ENCODE measurements at places on chromosomes 6 and 20.
A peak's percentile ranks its signal among the peaks of the same experiment; 100 is the strongest.

DNA sequence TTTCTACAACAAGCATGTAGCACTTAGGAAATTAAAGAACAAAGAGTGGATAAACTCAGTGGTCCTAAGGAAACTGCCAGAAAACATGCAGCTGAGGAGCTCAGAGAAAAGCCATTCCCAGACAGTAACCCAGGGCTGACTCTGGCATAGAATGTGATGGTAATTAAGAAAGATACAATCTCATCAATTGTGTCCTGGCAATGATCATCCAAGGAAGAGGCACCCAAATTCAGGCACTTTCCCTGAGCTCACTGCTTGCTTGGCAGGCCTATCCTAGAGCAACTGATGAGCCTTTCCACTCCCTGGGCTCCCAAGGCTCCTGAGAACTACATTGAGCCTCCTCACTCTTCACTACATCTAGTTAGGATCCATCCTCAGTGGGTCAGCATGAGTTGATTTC is 16.2 kb downstream of the EIF2S2 start:
- no peak for DNase-seq

DNA sequence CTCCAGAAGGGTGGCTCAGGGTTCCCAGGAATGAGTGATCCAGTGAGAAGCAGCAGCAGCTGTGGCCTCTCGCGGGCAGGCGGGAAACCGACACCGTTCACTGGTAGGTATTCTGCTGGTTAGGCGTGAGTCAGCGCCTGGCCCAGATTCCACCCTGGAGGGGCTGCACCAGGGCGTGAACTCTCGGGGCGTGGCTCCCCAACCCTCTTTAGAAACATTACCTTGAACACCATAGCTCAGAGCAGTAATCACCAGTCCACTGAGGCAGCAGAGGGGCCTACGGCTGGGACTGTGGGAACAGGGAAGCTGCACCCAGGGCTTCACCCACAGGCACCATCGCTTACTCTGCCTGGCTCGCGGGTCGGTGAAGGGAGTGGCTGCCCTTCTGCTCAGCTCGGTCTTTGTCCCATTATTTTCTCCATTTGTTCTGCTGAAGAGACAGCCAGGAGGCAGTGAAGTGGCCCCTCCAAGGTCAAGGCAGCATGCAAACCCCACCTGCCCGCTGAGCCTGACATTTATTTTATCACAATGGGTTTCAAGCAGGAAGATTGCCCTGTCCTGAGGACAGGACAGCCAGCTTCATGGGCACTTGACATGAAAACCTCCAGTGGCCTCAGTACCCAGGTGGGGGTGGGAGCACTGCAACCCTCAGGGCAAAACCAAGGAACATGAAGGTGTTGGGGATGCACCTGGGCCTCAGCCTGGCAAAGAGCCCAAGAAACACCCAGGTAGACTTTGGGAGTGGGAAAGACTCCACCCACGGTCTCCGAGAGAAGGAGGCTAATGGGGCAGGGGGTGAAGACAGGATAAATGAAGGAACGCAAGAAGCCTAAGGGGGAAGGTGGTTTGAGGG is 51.0 kb upstream of the CD93 start:
- DNase-seq = no peak

GRCh38 chr20:61665528-61666470 is 399.9 kb downstream of the TAF4 start:
- DNase-seq = no peak

DNA sequence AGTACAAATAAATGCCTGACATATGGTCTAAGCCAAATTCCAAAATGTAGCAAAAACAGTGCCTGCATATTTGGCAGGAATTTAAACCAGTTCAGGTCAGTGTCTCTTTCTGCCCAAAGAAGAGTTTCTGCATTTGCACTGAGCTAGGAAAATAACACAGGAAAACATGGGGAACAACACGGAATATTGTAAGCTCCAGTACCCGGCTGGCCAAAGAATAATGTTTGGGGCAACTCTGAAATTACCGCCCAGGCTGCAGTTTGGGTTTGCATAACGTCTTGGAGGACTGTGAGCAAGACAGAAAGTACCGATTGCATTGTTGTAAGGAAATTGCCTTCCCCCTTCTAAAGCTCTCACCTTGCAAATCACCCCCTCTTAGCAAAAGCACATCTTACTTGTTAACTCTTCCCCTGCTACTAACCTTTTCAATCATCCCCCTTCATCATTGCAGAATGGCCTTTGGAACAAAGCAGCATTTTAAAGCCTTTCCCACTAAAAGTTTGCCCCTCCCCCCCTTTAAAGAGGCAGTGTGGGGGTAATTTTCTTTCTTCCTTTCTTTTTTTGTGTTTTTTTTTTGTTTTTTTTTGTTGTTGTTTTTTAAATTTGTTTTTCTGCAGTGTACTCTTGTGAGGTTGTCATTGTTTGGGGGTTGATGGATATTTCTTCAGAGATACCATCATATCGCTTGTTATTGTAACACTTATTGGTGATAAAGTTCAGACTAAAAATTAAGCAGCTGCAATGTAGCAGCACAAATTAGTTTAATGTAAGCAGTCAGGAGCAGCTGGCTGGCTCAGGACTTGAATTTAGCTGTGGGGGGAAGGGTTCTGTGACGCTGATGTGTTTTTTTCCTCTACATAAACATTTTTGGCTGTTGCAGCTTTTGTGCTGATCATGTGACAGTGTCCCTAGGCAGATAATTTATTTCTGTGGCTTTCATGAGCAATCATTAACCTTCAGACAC is 100.0 kb upstream of the CITED2 start:
- no peak for DNase-seq

- DNase-seq = no peak
Measured at GRCh38 chr6:26232940-26233648, 131.9 kb upstream of the BTN3A2 start.

DNA sequence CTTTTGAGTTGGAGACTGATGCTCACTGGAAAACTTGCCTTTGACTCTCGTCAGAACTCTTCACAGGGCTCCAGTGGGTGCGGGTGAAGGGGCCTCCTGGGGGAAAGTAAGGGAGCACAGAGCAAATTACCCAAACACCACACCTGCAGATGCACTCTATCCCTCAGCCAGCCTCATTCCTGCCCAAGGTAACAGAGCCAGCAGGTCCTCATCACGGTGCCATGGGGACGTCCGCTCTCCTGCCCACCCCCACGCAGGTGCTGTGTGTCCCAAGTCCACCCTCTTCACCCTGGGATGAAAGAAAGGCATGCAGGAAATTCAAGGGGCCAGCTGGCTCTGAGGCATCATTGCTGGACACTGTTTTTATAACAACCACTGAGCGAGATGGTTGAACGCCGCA is 269.0 kb downstream of the SMOC2 start:
- DNase-seq = no peak

DNA sequence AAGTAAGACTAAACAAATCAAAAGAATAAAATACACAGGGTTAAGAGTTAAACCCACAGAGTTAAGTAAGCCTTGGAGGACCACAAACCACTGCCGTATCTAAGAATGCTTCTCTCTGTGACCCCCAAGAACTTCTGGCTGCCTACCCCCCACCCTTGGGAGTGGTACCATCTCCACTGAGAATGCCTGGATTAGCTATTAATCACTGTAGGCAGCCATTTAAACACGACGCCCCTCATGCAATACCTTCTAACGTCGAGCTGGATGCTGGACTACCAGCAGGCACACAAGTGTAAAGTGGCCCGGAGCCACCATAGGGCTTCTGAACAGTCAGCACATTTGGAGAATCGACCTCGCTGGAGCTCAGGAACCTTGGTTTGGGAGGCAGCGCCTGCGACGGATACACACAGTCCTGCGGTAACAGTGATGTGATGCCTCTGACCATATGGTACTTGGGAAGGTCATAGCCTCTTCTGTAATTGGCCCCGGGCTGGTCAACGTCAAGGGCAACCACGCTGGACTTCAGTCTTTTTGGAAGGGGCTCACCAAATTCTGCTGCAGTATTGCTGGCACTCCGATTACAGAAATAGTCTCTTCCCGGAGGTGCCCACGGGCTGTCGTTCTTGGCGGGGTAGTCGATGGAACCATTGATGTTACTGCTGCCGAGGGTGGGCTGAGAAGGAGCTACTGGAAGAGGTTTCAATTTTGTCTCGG is 18.0 kb downstream of the ZNF217 start:
- DNase-seq = no peak

DNA sequence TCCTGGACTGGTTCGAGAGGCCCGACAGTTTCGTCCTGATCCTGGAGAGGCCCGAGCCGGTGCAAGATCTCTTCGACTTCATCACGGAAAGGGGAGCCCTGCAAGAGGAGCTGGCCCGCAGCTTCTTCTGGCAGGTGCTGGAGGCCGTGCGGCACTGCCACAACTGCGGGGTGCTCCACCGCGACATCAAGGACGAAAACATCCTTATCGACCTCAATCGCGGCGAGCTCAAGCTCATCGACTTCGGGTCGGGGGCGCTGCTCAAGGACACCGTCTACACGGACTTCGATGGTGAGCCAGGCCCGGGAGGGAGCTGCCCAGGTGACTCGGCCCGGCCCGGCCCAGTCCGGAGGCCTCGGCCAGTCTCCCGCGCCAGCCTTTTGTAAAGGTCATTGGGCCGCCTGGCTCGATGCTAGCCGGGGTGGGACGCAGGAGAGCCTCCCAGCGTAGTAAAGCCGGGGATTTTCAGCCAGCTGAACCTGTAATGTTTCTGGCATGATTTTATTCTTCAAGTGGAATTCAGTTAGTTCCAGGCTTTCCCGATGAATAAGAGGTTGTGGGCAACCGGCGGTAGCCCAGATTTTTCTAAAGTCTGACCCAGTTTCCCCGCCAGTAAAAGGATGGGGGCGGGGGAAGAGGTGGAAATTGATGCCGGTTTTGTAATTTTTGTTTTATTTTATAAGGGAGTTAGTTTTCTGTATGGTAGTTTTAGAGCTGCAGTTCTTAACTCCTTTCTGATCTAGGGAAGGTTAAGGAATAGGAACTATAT is 1.4 kb downstream of the PIM1 start:
- peak; percentile 67 for DNase-seq

DNA sequence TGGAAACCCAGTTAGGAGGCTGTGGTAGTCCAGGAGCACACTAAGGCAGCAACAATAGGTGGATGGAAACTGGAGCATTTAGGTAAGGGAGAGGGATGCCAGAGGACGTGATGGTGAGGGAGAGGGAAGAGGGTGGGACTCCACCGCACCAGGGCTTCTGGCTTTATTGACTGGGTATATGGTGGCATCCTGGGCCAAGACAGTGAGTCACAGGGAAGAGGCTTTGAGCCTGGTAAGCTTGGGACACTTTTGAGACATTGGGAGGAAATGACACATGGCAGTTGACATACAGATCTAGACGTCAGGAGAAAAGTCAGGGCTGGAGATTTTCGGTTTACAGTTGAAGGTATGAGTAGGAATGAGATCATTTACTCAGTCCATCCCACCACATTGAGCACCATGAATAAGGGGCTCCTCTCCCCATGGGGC is 14.9 kb downstream of the NT5E start:
- DNase-seq = no peak

DNA sequence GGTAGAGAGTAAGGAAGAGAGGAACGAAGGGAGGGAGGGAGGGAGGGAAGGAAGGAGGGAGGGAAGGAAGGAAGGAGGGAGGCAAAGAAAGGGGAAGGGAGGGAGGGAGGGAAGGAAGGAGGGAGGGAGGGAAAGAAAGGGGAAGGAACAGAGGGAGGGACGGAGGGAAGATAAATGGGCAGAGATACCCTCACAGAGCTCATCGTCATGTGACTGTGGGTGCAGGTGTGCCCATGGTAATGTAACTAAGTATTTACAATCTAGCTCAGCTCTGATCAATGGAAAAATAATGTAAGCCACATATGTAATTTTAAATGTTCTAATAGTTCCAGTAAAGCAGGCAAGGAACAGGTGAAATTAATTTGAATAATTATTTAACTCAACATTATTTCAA is 54.7 kb upstream of the FAM83D start:
- no peak for DNase-seq

GRCh38 chr6:3347247-3347646 is 88.5 kb downstream of the PSMG4 start:
- no peak for DNase-seq

- no peak for DNase-seq
Measured at GRCh38 chr6:145323646-145324045, 411.7 kb downstream of the EPM2A start.

GRCh38 chr20:34473262-34473883 is 42.8 kb upstream of the DYNLRB1 start:
- peak; percentile 56 for DNase-seq

DNA sequence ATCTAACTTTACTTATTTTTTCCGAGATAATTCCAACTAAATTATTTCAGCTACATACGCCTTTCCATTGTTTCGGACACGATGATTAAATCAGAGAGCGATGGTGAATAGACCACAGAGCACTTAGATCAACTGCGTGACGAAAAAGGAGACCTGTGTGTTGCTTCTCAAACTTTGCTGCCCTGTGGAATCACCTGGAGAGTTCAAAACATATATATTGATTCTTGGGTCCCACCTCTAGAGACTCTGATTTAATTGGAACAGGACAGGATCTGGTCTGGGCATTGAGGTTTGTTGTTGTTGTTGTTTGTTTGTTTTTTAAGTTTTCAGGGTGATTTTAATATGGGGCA is 401 bp upstream of the TNFRSF21 start:
- no peak for DNase-seq

DNA sequence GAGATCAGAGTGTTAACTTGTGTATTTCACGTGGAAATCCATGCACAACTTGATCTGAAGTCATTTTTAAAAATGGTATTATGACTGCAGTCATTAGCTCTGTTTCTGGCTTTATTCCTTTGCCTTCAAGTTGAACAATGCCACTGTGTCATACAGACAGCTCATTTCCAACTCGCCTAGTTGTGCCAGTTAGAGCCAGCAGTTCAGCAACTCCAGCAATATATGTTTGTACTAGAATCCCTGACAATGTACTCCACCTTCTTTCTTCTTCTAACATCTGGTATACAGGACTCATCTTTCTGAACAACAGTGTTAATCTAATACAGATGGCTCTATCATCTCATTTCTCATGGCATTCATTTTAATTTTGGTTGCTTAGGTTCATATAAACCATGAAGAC is 418.3 kb upstream of the POU3F2 start:
- DNase-seq = no peak

- no peak for DNase-seq
Measured at GRCh38 chr20:47007826-47008655, 113.4 kb downstream of the EYA2 start.

GRCh38 chr20:3032624-3033023 is 10.8 kb upstream of the GNRH2 start:
- peak; percentile 67 for DNase-seq

- no peak for DNase-seq
Measured at GRCh38 chr20:39523405-39523804, 561.3 kb downstream of the DHX35 start.

DNA sequence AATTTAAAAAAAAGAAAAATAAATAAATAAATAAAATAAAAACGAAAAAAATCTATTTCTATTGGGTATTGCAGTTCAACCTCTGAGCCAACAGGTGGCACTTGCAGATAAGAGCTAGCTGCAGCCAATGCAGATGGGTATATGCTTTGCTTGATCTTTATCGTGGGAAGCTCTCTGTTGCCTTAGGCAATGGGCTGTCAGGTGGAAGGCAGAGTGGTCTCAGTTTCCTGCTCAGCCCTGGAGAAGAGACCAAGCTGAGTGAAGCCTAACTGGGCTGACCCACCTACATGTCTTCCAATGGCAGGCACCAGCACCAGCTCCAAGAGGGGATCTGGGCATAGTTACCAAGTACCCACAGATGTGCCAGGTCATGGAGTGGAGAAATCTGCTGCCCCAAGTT is 95.0 kb downstream of the AK9 start:
- no peak for DNase-seq

Data from Right ventricle myocardium superior (tissue), 1 donor.